BJ (cell line): ENCODE measurements at places on chromosomes 5 and 9. TPM values are rescaled to one million over a fixed set of nuclear protein-coding genes. Genes with fewer than 3 reads are reported as not detected.

DNA sequence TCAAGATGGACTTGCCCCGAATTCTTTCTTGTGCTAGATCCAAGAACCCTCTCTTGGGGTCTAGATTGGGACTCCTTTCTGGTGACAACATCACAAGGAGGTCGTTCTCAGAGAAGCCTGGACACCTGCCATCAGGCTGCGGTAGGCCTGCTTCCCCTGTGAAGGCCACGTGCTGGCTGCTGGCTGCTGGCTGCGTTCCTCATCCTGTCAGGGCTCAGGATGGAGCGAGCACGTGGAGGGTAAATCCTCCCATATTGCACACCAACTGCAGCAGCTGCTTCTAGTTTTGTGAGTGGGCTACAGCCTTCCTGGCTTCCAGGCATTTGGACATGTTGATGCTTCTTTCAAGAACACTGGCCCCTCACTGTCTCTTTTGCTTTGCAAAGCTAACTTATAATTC is 95.6 kb downstream of the HSPA4 start:
- DNase-seq: no peak

LMX1B gene
- not detected in 2 replicates for polyA plus RNA-seq

DNA sequence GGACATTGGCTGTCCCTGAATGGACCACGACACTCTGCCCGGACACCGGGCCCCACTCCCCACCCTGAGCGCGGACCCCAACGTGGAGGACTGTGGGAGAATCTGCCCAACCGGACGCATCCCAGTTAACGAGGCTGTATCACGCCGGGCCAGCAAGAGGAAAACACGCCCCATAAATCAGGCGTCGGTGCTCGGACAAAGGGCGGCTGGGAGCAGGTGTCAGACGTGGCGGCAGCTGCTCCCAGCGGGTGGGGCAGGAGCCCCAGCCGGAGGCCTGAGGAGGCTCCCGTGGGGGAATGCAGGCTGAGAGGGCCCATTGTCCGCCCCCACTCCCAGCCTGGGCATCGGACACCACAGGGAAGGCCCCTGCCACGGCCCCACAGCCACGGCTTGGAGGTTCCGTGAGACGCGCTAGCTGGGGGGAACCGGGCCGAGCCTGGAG is 19.2 kb downstream of the NOTCH1 start:
- no peak for DNase-seq

- no peak for DNase-seq
Observed at GRCh38 chr9:71672573-71672972, 95.7 kb downstream of the CEMIP2 start.

DNA sequence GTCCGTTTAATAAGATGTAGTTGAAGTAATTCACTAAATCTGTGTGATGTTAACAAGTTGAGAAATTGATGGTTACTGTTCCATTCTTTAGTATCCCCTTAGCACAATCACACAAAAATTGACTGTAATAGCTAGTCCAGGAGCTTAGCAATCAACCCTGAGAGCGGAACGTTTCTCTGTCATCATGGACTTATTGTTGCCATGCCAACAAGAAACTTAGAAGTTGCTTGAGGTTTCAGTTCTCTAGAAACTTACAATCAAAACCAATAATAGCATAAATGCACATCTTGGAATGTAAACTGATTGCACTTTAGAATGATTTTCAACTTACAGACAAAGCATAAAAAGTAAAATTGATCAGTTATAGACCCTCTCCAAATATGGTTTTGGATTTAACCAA is 125.4 kb upstream of the ANKH start:
- DNase-seq: no peak

DNA sequence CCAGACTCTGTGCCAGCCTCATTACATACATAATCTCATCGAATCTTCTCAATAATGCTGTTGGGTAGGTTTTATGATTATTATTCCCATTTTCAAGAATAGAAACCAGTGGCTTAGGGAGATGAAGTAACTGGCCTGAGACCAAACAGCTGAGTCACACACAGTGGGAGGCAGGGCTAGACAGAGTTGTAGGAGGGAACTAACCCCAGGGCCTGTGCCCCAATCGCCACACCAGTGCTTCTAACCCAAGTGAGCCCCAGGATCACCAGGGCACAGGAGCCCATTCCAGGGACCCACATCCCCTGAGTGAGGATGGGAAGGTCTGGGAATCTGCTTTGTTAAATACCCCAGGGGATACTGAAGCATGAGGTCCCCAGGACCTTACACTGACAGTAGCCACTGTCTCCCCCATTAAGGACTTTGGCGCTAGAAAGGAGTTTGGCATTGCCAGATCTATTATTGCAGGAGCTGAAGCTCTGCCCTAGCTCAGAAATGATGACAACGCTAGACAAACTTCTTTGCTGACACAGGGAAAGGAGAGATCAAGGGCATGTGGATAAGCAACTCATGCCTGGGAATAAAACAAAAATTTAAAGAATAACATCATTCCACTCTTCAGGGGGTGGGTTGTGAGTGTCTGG is 63.8 kb upstream of the PPARGC1B start:
- DNase-seq: no peak

CDC25C gene
- polyA plus RNA-seq: 7.8 and 8.7 TPM in 2 replicates

SPATA31E1 gene
- not detected in 2 replicates for polyA plus RNA-seq

DNA sequence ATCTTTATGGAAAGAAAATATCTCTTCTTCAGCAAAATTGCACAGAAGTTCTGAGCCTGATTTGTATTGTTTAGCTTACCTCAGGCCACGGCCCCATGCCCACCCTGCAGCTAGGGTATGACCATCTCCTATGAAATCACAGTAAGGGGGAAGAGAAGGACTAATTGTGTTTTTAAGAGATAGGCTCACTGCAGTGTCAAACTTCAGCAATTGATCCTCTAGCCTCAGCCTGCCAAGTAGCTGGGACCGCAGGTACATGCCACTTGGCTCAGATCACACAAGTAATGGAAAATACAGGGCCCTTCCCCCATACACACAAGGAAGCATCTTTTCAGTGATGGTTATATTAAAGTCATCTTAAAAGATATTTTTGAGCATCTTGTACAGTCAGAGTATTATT is 60.0 kb downstream of the DMAC1 start:
- DNase-seq: no peak
